Esophagus squamous epithelium (tissue), 5 donors: ENCODE measurements at places on chromosomes 3 and 15.

DNA sequence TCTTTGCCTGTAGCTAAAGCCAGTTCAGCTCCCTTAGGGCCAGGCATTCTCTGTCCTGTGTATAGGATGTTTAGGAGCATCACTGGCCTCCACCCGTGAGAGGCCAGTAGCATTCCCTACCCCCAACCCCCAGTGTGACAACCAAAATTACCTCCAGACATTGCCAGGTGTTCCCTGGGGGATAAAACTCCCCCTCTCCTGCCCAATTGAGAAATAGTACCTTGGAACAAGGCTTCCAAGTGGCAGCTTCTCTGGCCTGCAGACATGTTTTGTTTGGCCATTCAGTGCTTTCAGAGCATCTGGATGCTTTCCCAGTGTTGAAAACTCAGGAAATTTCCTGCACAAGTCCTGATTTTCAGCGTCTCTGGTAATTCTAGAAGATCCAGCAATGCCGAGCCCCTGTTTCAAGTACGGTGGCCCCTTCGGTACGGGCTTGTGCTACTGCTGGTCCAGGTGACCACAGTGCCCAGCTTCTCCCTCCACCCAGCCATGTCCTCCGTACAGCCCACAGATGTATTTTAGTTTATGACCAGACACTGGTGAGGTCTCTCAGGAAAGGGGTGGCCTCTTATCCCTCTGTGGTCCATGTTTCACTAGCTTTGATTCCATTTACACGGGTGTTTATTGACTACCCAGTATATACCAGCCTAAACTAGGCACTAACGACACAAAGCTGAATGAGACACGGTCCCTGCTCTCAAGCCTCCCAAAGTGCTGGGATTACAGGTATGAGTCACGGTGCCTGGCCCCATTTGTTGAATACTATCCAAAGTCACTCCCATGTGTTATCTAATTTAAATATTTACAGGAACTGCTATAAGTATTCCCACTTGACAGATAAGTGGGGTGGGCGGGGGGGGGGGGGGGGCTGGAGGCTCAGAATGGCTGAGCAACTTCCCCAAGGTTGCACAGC lies 125.4 kb upstream of the RAD18 start:
- no peak for DNase-seq

DNA sequence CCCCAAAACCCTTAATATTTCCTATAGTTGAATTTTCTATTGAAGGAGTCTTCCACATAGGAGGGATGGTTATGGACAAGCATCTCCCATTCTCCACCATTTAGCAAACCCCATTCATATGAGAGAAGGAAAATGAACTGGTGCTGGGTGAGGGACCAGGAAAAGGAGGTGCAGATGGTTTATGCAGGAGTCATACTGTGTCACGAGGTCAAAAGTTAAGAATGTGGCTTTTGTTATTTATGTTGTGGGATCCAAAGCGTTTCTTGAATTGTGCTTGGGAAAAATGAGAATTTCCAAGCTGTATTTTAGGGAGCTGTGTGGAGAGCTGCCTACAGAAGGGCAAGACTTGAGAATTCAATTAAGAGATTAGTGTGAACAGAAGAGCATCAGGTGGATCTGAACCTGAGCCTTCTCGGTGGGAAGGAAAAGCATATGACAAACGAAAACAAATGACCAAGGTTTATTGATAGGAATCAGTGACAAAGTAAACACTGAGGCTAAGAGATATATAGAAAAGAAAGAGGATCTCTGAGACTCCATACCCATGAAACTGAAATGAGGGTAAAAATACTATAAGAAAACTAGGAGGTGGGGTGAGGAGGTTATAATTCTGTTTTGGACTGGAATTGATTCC lies 473.3 kb upstream of the NR2F2 start:
- no peak for DNase-seq

- DNase-seq = no peak
These were observed 791 bp downstream of the GYG1 start for GRCh38 chr3:148992027-148992634.

DNA sequence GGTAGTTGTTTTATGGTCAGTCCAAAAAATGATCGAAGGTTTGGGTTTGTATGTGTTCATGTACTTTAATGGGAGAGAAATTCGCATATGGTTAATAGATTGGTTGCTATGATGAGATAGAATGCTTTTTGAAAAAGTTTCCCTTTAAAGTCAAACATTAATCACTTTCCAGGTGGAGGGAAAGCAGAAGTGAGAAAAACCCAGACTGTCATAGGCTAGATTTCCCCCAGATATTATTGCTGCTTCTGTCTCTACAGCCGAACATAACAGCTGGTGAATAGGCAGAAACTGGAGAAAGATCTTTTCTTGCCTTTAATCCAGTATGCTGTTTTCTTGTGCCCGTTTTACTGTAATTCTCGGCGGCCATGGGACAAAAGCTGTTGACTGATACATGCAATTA lies 287.6 kb downstream of the SOX2 start:
- DNase-seq = no peak

DNA sequence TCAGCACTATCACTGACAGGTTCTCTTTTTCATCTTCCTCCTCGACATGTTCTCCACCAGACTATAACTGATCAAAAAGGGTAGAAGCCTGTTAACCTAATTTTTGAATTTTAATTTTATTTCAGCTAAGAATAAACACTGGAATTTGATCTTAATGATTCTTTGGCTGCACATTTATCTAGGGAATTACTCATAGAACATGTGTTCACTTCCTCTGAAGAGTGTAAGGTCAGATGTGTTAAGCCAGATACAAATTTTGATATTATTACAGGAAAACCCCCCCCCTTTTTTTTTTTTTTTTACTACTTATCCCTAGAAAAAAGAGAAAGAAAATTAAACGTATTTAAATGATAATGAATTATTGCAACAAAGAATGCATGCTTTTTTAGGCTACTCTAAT lies 15.0 kb downstream of the DCBLD2 start:
- no peak for DNase-seq

- no peak for DNase-seq
These were observed 23.6 kb downstream of the CCR1 start for GRCh38 chr3:46184469-46184868.

DNA sequence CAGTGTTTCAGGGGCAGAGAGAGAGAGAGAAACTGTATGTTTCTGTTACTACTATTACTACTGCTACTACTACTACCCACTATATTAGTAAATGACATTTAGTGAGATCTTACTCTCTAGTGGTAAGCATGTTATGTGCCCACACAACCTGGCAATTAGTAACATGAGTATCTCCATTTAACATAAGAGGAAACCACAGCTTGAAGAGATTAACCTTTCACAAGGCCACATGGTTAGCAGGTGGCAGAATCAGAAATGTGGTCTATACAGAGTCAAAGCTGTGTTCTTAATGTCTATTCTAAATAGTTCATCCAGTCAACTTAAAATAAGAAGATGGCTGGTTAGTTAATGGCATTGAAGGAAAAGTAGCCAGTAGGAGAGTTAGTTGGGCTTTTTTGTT lies 961.6 kb downstream of the MCTP2 start:
- DNase-seq = no peak

DNA sequence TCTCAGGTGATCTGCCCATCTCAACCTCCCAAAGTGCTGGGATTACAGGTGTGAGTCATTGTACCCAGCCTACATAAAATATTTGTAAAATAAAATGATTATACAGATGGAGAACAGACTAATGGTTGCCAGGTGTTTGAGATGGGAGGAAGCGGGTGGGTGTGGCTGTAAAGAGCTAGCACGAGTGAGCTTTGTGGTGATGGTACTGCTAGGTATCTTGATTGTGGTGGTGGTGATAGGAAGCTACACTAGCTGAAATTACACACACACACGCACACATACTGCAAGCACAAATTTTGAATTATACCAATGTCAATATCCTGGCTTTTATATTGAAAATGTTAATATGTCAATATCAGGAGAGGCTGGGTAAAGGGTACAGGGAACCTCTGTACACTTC lies 5.4 kb downstream of the PGPEP1L start:
- no peak for DNase-seq

- DNase-seq = no peak
These were observed 128.6 kb downstream of the GSK3B start for GRCh38 chr3:119965692-119966091.

- DNase-seq = no peak
These were observed 17.6 kb downstream of the PLA2G4B start for GRCh38 chr15:41856262-41856661.
